ENCODE measurements at places on chromosomes 11 and 22.

- no peak for DNase-seq
Measured at GRCh38 chr11:44852159-44852747, 98.4 kb downstream of the TP53I11 start.

GRCh38 chr11:23687991-23688390, 808.9 kb upstream of the LUZP2 start:
- no peak for DNase-seq

- no peak for DNase-seq
Measured at GRCh38 chr22:17272511-17272991, 53.3 kb upstream of the ADA2 start.

- DNase-seq, result peak; percentile 26
Measured at GRCh38 chr11:23988381-23989006, 508.4 kb upstream of the LUZP2 start.

DNA sequence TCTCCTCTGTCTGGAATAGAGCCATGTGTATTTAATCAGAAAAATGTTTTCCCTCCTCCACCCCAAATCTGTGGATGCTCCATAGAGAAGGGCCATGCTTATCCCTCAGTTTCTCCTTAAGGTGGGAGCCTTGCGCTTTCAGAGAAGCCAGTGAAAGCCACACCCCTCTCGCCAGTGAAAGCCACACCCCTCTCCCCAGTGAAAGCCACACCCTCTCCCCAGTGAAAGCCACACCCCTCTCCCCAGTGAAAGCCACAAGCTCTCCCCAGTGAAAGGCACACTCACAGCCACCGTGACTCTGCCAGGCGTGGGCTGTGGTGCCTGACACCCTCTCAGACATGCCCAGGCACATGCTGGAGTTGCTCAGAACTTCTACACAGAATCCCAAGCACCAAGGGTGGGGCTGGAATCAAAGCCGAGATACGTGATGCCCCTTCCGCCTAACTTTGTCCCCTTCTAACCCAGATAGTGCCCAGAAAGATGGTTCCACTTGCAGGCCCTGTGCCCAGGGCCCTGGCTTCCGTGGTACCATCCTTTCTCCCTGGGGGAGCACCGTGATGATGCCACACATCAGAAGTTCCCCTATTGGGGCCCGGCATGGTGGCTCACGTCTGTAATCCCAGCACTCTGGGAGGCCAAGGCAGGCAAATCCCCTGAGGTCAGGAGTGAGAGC, 16.5 kb upstream of the PRR5 start:
- peak; percentile 38 for DNase-seq

DNA sequence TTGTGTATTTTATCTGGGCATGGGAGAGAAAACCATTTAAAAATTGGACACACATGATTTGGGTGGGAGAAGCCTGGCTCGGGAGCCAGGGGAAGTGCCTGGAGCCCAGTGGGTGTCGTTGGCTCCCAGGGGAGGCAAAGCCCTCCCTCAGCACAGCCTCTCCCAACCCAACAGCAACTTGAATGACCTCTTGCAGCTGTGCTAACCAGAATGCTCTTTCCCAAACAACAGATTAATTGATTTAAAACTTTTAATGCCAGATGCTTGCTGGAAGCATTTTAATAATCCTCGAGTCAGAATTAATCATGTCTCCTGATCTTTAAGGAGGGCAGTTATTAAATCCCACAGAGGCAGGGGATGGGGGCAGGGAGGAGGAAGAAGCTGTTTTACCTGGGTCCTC, 401.6 kb downstream of the BUD13 start:
- no peak for DNase-seq

DNA sequence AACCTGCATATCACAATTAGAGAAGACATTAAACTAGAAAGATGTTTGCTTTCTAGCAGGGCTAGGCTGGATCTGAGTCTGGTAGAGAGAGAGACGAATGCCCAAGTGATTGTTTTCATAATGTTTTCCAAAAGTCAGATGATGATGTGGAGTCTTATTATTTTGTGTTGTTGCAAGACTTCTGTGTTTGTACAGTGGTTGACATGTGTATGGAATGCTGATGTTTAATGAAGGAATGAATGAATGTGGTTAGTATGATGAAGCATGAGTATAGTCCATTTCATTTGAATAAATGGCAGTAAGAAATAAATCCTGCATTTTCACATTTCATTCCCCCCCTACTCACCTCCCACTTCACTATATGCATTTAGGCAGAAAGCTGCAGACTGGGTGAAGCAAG, 69.6 kb downstream of the PPP2R1B start:
- DNase-seq, result peak; percentile 55

DNA sequence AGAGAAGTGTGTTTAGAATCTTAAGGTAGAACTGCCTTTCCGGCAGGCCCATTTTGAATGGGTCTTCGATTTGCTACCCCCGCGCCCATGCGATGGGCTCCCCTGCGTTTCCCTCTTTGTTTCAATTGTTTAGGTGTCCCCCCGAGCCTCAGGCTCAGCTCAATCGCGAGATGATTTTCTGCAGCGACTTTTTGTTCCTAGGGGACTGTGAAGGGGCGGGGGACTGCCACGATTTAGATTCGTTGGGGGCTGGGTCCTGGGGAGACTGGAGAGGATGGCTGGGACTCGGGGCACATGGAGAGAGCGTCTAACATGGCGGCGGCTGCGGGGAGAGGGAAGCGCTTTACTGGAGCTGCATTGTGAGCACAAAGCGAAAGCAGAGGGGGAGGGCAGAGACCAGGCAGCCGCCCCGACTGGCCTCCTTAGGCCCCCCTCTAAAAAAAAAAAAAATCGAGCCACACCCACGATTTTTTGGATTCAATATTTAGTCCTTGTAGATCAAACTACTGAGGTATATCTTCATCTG, 1.7 kb downstream of the CAPRIN1 start:
- DNase-seq, result peak; percentile 61

DNA sequence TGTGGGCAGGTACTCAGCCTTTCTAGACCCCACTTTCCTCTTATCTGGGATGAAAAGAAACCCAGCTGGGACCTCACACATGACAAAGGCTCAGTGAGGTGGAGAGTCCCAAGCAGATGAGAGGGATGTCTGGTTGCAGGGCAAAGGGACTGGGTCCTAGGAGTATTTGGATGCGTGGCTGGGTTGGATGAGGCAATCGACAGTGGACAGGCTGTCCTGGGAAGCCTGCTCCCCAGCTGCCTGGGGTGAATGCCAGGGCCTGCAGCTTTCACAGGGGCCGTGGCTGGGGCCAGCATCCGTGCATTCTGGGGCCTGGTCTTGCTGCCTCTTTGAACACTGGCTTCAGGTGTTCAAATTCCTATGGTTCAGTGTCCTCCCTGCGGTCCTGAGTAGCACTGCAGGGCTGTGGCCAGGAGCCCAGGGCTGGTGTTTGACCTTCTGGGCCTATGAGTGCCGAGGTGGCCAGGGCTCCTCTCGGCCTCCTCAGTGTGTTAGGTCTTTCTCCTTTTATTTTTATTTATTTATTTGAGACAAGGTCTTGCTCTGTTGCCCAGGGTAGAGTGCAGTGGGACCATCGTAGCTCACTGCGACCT, 65.3 kb downstream of the MCM5 start:
- DNase-seq, result no peak

DNA sequence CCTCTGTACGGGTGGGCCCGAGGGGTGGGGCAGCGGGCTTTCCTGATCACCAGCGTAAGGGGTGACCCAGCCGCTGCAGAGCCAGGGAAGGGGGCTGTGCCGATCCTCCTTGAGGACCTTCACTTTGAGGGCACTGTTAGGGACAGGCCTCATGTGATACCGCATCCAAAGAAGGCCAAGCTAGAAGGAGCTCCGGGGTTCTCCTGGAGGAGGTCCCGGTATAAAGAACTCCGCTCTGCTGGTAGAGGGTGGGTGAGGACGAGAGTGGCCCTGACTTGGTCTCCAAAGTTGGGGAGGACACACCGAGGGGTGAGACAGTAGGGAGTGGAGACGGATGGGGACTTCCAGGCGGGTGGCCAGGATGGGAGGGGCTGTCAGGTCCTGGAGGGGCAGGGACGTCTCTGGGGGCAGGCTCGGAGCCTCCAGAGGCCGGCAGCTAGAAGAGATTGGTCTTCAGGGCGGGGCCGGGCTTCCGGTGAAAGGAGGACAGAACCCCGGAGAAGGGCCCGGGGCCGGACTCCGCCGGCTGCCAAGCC, 4.6 kb downstream of the PHOX2A start:
- peak; percentile 34 for DNase-seq

- no peak for DNase-seq
Measured at GRCh38 chr22:35558031-35558430, 17.4 kb downstream of the RASD2 start.

DNA sequence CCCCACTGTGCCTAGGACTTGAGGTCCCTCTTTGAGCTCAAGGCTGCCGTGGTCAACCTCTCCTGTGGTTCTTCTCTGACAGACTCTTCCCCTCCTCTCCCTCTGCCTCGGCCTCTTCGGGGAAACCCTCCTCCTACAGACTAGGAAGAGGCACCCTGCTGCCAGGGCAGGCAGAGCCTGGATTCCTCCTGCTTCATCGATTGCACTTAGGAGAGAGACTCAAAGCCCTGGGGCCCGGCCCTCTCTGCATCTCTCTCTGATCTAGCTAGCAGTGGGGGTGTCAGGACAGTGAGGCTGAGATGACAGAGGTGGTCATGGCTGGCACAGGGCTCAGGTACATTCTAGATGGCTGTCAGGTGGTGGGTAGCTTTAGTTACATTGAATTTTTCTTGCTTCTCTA, 63.6 kb upstream of the EMID1 start:
- no peak for DNase-seq

DNA sequence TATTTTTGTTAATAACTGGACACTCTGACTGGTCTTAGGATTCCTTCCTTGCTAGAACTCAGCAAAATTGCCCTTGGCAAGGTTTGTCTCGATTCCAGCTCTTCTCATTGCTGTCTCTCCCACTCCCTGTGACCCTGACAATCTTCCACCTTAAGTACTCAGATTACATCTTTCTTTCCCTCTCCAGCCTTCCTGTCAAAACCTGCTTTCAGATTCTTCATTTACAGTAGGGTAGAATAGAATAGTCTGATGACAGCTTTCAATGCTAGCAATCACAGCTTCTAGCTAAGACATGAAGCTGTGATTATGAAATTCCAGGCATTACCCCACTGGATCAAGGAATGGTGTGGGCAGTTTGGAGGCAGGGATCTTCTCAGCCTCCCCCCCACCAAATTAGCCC, 39.2 kb upstream of the LMO2 start:
- DNase-seq, result no peak

DNA sequence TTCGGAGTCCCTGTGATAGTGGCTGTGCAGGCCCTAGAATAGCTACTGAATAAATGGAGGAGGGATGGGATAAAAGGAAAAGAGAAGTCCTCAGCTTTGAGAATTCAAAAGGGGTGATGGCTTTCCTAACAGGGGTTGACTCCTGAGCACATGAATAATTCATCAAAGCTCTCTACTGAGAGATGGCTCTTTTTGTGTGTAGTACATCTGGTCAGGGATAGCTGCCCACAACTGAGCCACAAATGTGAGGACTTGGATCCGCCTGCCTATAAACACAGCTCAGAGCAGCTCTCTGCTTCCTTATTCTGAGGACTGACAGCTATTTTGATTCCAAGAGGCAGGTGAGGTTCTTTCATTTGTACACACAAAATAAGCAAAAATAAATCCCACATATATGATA, 82.3 kb downstream of the USP35 start:
- DNase-seq, result no peak

- no peak for DNase-seq
Measured at GRCh38 chr11:69066122-69067112, 17.7 kb downstream of the TPCN2 start.

DNA sequence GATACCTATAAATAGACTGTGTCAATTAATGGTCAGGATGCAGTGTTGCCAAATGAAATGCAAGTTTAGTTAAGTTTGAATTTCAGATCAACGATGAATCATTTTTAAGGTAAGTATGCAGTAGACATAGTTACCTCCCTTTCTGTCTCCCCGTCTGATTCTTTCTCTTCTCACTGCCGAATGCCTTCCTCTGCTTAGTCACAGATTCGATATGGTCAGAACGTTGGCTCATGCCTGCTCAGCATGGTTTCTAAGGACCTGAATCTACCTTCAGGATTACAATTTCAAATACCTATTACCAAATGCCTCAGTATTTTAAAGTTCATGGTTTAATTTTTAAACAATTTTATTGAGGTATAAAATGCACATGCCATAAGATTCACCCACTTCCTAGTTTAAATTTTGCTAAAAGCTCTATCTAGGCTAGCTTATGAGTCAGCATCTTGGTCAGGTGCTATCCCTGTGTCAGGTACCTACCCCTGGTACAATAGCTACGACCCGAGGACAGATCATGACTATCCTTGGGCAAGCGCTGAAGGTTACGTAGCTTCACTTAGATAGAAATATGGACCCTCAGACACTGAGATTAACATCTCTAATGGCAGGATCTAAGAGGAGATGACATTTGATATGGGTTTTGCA, 78.2 kb upstream of the SPON1 start:
- no peak for DNase-seq

GRCh38 chr22:38141217-38141973, 30.9 kb upstream of the BAIAP2L2 start:
- DNase-seq, result no peak

- no peak for DNase-seq
Measured at GRCh38 chr11:62138630-62139425, 15.0 kb downstream of the INCENP start.

- no peak for DNase-seq
Measured at GRCh38 chr22:22368516-22368915, 123.9 kb downstream of the VPREB1 start.

DNA sequence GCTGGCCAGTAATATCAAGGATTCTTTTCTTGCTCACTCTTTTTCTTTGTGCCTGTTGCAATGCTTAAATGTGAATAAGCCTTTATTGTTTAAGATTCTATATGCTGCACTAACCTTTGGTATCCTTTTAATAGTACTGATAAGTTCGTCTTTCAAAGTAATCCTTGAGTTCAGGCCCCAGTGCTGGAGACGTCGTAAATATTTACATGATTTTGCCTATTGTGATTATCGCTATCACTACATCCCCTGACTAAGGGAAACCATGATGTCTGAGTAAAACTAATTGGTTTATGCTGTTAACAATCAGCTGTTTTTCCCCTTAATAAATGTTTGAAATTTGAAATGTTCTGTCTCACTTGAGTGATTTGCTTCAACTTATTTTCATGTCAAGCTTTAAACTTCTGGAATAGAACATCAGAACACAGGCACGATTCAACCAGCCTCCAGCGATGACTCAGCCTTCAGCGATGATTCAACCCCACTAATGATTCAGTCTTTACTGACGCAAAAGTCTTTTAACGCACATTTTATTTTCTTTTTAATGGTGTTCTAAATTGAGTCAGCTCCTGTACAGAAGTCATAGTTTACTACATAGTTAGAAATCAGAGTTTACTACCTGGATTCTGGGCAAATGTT, 3.9 kb downstream of the HTATIP2 start:
- DNase-seq, result peak; percentile 89

DNA sequence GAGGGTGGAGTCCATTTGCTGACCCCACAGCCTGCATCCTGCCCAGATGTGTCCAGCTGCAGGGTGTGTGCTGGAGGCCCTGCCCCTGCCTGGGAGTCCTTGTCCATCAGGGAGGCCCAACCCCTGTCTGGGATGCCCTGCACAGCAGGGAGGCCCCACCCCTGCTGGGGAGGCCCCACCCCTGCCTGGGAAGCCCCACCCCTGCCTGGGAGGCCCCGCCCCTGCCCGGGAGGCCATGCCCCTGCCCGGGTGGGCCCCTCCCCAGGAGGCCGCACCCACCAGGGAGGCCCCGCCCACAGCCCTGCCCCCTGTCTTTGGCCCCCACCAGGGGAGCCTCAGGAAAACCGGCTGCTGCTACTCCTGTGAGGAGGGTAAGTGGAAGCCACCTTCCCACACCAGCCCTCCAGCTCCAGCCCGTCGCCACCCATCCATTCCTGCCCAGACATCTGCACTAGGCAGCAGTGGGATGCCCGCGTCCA, 37.2 kb downstream of the MUC5B start:
- DNase-seq, result no peak
